ENCODE measurements at places on chromosomes 3 and 15.
A peak's percentile ranks its signal among the peaks of the same experiment; 100 is the strongest.

DNA sequence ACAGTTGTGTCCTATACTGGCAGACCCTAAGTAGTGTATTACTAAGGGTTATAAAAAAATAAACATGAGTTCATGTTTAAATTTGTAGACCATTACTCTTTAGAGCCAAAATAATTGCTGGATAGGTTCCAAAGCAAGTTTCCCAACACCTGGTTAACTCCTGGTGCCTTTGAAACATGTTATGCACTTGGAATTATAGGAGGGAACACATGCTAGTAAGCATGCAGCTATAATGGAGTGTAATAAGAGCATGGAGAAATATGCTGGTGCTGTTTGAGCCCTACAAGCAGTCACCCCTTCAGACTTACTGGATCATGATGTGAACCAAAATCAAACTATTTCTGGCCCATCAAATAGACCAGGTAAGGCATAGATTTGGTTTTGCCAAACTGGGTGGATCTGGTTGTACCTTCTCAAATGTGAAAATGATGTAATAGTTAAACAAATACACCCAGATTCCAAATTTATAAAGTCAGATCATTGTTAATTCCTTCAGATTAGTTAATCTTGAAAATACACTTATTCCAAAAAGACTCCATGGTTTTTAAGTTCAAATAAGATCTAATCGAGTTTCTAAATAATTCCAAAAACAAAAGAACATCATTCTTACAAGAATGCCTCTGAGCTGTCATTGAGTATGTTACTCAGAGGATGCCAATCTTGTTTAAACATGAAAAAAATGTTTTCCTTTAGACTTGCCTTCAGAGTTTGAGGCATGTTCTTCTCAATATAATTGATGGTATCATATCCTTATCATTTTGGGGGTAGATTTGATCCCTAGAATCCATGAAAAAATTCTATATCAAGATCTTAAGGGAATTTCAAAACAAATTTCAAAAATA is 69.3 kb downstream of the LRRC28 start:
- DNase-seq: no peak

GRCh38 chr15:81954158-81954783 is 91.5 kb downstream of the MEX3B start:
- DNase-seq: no peak

DNA sequence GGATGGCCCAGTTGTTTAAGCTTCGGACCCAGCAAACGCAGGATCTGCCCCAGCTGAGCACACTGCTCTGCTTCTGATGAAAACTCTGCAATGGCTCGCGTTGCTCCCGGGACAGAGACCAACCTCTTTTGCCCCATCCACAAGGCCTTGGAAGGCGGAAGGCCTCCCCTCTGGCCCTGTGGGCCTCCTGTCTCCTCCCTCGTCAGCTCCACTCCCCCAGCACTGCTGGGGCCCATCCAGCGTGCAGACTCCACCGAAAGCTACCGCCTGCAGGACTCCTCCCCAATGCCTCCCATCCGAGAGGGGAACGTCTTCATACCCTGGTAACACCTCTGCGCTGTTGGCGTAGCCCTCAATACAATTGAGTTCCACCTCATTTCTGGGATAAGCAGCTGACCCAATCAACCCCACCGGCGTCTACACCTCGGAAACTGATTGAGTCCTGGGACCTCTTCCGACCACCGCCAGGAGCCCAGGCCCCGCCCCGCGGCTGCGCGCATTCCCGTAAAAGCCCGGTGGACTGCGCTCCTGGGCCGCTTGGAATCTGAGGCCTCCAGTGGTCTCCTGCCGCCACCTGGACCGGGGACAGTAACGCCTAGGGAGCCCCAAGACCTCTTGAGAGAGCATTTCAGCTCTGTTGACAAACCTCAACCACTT is at the start of gene PRR23E:
Gene PRR23E, plus strand, starts transcription at position 556 of the 657 bp plus-strand sequence. CDS start 3,555 bp downstream, outside the sequence.
- DNase-seq: no peak

- no peak for DNase-seq
Observed at GRCh38 chr15:62616746-62617145, 425.8 kb upstream of the TPM1 start.

GRCh38 chr3:134643150-134643675 is 7.6 kb downstream of the KY start:
- DNase-seq: no peak

DNA sequence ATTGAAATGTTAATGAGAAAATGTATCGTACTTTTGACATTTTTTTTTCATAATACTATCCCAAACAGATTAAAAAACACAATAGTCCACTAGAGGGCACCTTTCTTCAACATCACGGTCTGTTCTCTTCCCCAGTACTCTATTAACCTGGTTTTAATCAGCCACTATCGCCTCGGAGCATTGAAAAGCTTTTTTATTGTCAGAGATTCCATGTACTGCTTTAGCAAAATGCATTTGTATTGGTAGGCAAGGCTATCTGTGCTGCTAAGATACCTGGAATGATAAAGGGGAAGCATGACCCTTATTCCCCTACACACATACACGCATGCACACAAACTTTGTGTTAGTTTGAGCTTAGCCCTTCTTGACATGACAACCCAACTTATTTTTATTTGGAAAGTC is 160.1 kb upstream of the IL12A start:
- no peak for DNase-seq

DNA sequence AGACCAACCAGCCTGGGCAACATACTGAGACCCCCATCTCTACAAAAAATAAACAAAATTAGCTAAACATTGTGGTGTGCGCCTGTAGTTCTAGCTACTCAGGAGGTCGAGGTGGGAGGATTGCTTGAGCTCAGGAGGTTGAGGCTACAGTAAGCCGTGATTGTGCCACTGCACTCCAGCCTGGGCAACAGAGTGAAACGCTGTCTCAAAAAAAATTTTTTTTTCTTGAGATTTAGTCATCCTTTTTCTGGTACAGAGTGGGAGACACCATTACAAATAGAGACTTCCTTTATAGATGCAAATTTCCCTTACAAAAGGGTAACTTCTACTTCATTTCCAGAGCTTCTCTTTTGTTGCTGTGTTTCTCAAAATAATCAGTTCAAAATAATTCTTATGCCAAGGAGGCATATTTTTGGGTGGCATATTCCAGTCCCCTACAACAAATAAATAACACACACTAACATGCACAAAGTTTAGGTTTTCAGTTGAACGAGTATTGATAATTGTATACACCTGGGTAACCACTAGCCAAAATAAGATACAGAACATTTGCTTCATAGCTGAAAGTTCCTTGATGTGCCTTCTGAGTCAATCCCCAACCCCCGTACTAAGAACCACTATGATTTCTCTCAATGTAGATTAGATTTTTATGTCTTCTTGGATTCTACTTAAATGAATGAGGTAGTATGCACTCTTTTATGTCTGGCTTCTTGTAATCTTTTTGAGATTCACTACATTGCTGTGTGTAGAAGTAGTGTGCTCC is 248.9 kb upstream of the PROK2 start:
- no peak for DNase-seq

GRCh38 chr15:48650931-48651330 is 5.4 kb upstream of the FBN1 start:
- no peak for DNase-seq

DNA sequence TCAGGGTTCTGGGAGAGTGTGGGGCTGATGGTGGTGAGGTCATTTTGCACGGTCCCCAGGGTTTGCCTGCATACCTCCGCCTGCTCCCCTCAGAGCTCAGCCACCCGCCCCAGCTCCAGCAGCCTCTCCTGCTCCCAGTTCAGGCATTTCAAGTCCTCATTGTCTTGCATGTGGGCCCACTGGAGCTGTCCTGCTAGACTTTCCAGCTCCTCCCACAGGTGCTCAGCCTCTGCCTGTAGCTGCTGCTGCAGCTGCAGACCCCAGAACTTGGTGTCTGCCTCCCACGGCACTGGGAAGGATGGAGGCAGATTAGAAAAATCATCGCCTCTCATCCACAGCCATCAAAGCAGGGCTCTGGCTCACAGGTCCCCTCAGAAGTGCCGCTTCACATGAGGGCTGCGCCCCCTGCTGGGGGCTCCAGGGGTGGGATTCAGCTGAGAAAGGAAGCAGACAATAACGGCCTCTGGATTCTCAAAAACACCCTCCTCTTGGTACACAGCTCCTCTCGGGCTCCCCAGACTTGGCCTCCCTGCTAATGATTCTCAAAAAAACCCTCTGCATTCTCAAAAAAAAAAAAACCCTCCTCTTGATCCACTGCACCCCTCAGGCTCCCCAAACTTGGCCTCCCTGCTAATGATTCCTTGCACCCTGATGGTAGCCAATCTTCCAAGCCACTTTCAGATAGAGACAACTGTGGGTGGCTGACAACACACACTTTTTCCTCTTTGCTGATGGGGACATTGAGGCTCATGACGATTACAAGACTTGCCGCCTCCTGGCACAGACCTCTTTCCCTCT is 89.3 kb upstream of the C2CD4B start:
- peak; percentile 34 for DNase-seq

DNA sequence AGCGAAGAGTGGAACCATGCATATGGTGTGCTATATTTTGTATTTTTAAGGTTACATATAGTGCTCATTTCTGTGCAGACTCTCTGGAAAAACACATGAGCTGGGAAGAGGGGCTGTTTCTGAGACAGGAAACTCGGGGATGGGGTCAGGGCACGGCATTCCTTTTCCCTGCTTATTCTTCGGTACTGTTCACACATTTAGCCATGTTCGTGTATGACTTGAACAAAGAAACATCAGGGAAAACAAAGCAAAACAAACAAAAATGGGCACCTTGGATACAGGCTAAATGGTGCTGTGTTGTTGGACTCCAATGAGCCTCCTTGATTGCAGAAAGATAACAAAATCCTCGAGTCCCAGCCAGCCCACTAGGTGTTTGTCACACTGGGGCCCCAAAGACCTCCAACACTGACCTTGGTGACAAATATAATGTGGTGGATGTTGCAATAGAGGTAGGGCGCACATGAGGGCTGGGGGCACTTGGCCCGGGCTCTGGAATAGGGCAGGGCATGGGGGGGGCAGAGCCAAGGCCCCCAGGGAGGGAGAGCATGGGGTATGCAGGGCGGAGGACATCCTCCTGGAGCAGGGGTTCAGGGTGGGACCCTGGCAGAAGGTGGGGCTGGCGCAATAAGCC is 19.3 kb downstream of the DNASE1L3 start:
- no peak for DNase-seq

DNA sequence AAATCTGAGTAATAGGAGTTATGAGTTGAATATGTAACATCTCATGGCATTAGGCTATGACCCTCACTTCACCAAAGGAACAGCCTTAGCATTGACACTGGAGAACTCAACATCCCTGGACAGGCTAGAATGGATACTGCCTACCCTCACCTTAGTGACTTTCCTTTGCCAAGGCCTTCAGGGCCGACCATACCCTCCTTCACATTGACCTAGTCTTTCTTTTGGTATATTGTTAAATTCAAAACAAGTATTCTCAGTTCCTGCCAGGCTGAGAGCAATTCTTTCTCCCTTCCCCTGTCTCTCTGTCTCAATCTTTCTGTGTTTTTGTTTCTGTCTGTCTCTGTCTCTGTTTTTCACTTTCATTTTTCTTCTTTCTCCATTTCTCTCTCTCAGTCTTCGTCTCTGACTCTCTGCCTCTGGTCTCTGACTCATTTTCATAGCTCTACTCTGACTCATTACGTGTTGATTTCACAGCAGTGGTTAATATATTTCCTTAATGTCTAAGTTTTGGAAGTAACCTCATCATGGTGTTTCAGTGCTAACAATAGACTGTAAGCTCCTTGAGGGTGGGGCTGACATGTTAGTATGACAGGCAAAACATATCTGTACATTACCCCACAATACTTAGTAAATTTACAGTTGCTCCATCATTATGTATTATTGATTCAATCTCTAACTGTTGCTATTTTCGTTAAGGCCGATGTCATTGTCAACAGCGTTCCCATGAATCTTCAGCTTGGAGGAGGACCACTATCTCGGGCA is 32.5 kb downstream of the PARP15 start:
- DNase-seq: no peak

DNA sequence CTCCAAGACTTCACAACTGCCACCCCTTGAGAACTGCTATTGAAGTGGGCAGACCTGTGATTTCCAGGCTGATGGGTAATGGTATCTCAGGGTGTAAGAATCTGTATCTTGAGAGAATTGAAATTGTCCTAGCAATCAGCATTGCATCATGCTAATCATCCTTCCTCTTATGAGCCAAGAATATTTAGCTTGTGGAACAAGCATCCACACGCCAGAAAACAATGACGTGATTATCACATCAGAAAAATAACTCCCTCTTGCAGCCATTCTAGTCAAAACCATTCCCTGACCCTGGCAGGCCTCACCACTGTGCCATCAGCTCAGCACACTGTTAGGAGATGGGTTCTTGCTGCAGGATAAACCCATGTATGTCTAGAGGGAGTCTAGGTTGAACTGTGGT is 6.7 kb downstream of the BCL2L10 start:
- no peak for DNase-seq

DNA sequence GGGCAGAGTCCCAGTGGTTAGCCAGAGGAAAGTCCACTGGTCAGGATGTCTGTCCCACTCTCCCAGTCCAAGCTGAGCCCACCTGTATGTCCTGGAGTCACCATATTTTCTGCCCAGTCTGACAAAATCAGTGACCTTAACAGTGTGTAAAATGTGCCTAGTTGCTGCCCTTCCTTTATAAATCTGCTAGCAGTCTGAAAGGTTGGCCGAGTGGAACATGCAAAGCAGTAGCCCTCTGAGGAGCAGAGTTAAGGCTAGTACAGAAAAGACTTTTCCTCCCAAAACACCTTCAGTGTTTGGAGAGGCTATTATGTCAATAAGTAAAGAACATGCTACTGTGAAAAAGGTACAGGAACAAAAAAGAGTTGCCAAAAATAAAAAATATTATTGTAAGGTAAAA is 15.3 kb downstream of the TTC21A start:
- no peak for DNase-seq

- no peak for DNase-seq
Observed at GRCh38 chr15:66080717-66081398, 172.7 kb downstream of the MEGF11 start.

GRCh38 chr3:120730576-120731542 is 11.5 kb downstream of the RABL3 start:
- no peak for DNase-seq

DNA sequence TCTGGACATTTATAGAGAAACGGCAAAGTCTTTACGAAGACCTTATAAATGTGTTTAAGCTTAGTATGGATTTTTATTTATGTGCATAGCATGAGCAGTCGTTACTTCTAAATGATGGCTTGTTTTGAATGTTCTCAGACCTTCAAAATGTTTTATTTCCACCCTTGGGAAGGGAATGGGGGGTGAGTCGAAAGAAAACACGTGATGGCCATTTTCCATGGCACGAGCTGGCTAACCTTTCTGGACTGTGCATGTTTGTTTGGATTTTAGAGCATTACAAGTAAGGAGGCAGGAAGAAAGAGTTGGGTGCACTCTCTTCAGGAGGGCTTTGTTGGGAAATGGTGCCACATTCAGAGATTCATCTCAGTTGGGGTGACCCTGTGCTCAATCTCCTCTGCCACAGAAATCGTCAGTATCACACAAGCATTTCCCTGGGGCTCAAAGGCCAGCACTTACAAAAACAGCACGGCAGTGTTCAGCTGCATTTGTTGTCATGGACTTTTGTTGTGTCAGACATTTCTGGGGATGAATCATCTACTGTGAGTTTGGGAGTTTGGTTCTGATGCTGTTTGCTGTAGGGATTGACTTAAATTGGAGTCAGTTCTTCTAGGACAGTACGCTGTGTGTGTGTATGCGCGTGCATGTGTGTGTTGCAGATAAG is 52.3 kb upstream of the ADAMTS9 start:
- DNase-seq: no peak

GRCh38 chr3:150409125-150409511 is 1.0 kb downstream of the TSC22D2 start:
- no peak for DNase-seq
